ELR (cell line): ENCODE measurements at places on chromosomes 12 and 14.

DNA sequence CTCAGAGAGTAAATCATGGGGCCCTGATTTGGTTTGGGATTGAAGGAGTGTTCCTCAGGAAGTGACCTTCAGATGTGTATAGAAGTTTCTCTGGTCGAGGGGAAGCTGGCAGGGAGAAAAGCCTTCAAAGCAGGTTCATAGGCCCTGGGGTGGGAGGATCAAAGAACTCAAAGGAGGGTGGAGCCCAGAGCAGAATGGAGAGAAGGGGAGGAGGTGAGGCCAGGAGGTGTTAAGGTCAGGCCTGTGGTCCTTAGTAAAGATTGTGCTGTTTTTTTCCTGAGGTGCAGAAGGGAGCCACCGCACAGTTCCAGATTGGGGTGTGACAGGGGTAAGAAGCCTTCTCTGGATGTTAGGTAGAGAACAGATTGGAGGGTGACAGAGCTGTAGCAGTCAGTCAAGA, 9.7 kb upstream of the CFAP251 start:
- no peak for DNase-seq

- peak; percentile 68 for DNase-seq
Observed at GRCh38 chr12:117854339-117855012, 114.3 kb downstream of the KSR2 start.

GRCh38 chr12:57893431-57894353, 47.2 kb upstream of the CTDSP2 start:
- DNase-seq = peak; percentile 81

GRCh38 chr12:2833327-2833726, 1.5 kb downstream of the NRIP2 start:
- no peak for DNase-seq

DNA sequence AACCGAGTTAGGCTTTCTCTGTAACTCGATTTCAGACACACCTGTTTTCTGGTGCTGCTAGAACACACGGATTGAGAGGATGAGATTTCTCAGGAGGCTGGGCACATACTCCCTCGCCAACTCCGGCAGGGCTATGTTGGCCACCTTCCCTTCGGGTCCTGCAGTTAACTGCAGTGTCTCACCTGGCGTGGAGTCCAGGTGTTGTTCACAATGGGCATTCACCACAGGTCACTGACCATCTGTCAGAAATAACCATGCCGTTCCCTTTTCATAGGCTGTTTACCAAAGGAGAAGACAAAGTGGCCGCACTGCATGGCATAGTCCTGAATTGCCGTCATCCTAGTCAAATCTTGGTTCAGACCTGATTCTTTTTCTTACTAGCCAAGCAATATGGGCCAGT, 5.5 kb upstream of the KCNH3 start:
- no peak for DNase-seq

DNA sequence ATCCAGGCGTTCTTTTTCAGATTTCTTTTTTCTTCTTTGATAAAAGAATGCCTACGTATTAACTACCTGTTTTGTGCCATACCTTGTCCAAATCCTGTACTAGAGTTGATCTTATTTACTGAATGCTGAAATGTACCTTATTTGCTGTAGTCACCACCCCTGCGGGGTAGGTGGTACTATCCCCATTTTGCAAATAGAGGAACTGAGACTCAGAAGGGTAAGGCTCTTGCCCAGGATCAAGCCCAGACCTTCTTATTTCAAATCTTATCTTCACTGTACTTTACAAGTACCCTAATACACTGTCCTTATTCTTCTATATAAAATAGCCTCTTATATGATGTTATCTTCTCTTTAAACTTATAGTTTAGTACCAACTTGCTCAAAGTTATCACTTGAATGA, 206.5 kb downstream of the SLC41A2 start:
- no peak for DNase-seq
